ENCODE measurements at places on chromosomes 5 and 9.

GRCh38 chr9:899440-900184 is 58.1 kb downstream of the DMRT1 start:
- no peak for DNase-seq

DNA sequence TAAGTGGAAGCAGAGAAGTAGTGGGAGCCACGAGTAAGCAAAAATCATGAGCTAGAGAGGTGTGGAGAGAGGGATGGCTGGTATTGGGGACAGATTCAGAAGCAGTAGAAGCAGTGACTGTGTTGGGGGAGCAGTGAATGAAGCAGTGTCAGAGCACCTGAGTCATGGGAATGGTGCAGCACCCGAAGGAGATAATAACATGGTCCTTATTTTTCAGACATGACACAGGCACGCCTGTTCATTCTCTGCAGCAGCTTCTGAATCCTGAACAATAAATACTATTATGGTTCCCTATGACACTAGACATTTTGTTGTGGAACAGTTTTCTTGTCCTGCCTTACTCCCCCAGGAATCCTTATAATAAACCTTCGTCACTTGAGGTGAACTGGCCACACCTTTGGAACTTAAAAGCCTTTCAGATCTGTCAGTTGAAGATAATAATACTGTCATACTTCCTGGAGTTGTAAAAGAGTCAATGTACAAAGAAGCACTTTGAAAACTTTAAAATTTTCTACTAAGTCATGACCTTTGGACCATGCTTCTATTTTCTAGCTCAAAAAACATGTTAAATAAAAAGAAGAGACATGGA is 7.0 kb upstream of the RASA1 start:
- no peak for DNase-seq

GRCh38 chr9:84900421-84900820 is 230.9 kb downstream of the NTRK2 start:
- no peak for DNase-seq

DNA sequence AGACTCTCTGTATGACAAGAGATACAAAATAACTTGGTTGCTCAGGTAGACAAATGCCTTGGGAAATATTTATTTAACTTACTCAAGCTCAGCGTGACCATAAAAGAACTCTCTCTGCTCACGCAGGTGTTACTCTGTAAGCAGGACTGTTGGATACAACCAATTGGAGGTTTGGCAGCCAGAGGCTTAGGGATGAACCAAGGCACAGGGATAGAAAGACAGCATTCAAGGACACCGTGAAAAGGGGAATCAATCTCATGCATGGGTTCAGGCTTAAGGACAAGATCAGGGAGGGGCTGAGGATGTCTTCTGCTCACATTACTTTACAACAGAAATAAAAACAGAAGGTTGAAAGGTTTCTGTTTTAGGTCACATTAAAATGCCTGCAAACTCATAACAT is 389.0 kb upstream of the BRINP1 start:
- no peak for DNase-seq

DNA sequence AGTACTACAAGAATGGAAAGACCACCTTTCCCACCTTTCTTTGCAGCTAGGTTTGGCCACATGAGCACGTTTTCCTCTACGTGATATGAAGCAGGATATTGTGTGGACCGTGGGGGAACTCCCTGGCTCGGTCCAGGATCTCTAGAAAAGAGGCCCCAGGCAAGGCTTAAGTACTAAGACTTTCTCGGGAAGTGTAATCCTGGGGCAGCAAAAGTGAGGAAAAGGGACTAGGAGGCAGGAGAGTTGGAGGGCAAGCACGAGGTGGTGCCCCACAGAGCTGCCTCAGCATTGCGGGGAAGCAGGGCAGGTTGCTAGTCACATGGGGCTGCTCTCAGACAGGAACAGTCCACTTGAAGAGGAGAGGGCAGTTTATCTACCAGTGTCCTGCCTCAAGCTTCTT is 235.1 kb downstream of the GADD45G start:
- DNase-seq = no peak

DNA sequence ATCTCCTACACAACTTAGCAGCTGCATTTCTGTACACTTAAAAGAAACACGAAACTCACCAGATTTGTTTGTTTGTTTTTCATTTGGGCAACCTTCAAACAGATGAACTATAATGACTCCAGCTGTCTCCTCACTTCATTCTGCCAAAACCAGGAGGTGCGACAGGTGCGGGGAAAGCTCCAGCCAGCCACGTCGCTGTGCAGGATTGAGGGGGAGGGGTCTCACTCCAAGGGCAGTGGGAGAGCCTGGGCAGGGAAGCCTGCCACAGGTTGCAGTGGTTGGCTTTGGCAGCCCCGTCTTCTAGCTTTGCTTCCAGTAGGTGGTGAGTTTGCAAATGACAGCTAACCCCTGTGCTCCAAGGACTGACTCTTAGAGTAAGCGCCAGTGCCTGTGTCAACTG is 215.8 kb downstream of the CEMIP2 start:
- no peak for DNase-seq
